ENCODE measurements at places on chromosomes 11 and 22. TPM values are rescaled to one million over a fixed set of nuclear protein-coding genes. Genes with fewer than 3 reads are reported as not detected.

GRCh38 chr22:45864959-45865476 lies 111.9 kb downstream of the WNT7B start:
- DNase-seq, result no peak

GRCh38 chr11:18705651-18706281 lies 7.2 kb downstream of the TMEM86A start:
- DNase-seq, result peak; percentile 74

DNA sequence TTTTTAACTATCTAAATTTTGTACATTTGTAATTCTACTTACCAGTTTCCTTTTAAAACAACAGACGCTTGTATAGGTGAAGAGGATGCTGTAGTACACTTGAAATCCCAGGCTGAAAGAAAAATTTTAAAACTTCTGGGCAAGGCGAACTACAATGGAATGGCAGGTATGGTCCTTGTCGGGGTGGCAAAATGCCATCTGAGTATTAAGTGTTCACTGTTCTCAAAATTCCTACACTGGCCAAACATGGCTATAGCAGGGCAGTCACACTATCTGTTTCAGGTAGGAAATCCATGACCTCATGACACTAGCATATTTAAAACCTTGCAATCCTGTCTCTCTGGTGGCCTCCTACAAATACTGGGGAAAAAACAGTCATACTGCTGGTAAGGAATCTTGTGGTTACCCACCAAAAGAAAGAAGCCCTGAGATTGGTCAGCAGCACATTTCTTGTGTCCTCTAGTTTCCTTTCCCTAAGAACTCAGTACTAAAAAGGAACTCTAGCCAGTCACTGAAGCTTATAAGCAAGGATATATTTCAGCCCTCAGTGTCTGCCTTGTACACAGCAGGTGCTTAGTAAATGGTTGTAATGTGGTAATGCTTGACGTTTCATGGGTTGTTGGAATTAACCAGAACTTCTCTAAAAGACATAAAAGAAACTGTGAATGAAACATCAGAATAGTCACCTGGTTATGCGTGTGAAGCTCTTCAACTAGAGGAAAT lies 5.2 kb upstream of the ZC3H12C start:
- no peak for DNase-seq

DNA sequence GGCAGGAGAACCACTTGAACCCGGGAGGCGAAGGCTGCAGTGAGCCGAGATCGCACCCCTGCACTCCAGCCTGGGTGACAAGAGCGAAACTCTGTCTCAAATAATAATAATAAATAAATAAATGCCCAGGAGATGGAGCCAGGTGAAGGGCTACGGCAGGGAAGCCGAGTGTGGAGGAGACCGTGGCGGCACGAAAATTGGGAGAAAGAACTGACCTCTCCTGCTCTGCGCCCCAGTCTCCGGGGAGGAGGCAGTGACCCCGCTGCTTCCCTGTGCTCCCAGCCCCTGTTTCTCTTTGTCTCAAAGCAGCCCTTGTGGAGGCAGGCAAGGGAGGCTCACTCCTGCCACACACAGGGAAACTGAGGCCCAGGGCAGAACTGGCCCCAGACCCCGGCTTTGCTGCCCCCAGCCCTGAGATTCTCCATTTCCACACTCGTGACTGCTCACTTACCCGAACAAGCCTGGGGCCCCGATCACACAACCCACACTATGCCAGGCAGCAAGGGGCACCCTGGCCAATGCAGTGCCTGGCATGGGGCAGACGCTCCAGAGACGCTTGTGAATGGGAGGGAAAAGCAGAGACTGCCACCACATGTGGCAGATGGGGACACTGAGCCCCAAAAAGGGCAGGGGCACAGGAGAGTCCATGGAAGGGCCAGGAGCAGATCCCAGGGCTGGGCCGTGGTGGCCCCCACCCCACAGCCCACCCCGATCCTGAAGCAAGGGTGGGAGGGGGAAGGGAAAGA lies 80.4 kb upstream of the PRR5 start:
- no peak for DNase-seq

DNA sequence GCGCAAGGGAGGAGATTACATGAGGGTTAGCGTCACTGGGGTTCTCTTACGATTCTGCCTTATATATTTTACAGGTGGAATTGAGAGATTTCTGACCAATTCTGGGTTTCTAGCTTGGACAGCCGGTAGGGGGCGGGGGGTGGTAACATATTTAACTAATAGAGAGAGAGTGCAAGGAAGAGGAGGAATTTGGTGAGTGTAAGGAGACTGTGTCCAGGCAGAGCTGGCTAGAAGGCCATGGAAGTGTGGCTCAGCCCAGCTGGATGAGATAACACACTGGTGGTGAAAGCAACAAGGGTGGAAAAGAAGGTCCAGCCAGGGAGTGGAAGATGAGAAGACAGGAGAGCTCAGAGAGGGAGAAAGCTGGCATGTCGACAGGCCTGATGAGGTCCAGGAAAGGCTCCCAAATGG lies 56.5 kb downstream of the ST3GAL4 start:
- DNase-seq, result no peak

DNA sequence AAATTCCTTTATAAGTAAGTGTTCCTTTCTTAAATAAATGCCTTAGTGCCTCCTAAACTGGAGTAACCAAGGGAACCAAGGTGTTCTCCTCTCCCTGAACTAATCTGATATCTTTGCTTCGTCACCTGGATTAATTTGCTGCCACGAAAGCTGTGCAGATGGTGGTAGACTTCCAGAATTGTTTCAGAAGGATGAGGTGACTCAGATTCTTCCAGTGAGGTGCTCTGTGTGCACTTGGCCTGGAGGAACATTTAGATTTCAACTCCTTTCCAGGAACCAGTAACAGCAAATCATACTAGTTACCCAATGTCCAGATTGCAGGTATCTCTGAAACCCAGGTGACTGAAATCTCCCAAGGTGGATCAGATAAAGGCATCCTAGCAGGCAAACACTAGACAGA lies 181.9 kb downstream of the FAT3 start:
- no peak for DNase-seq

GRCh38 chr22:17851759-17852158 lies 77.5 kb upstream of the BID start:
- DNase-seq, result peak; percentile 84

- no peak for DNase-seq
These were observed 725 bp downstream of the CASTOR1 start for GRCh38 chr22:30288419-30289140.

GRCh38 chr11:127059286-127059685 lies 58.7 kb upstream of the KIRREL3 start:
- DNase-seq, result no peak

Gene PTPRCAP
- 0.40 TPM for total RNA-seq

- no peak for DNase-seq
These were observed 26.1 kb downstream of the ABTB2 start for GRCh38 chr11:34331736-34332135.

- no peak for DNase-seq
These were observed 695.5 kb downstream of the FAM181B start for GRCh38 chr11:82038154-82038553.

Gene GDPD4
- total RNA-seq, result not detected

DNA sequence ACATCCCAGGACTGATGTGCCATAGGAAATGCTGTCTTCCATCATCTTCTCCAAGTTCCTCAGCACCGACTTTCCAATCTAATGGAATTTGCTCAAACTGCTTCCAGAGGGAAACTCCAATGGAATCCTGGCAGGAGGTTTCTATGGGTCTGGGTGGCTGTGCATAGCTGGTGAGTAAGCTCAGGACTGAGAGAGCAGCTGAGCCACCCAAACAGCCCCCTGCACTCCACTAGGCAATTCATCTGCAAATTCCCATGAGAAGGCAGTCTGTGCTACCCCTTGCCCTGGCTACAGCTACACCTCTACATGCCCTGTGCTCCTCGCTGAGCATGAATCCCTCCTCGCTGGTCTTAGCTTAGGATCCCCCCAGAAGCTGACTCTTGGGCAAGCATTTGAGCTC lies 127.9 kb upstream of the CSNK2A3 start:
- DNase-seq, result no peak

GRCh38 chr22:27152033-27152432 lies 494.6 kb downstream of the MIAT start:
- DNase-seq, result no peak

Gene LRRC32
- total RNA-seq, result 33.5 TPM

Gene IL10RA
- 3.0 TPM for total RNA-seq

DNA sequence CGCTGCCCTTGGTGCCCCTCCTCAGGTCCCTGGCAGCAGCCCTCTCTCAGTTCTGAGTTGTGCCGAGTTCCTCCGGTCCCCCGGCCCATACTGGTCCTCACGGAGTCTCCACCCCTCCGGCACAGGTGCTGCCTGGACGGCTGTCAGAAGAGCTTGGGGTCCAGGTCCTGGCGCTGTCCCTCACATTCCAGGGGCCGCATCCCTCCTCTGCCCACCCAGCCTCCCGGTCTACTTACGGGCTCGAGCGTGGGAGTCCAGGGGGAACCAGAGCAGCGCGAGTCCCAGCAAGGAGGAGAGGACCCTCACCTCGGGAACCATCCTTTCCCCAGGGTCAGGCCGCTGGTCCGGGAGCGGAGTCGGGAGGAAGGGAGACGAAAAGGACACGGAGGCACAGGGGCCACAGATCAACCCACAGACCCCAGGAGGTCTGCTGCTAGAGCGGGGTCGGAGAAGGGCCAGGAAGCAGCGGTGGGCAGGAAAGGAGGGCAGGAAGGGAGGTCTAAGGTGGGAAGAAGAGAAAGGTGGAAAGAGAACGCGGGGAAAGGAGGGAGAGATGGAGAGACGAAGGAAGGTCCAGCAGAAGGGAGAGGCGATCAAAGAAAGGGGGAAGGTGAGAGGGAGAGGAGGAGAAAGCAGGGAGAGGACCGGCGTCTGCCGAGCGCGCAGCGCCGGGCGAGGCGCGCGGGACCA lies 510 bp downstream of the CHRDL2 start:
- DNase-seq, result no peak

Gene RHOD
- total RNA-seq, result 25.8 TPM

Gene NOX4
- total RNA-seq, result 9.4 TPM

GRCh38 chr22:35597692-35598395 lies 19.3 kb downstream of the MB start:
- DNase-seq, result no peak

Gene GRK3
- 4.8 TPM for total RNA-seq

GRCh38 chr11:121801394-121801748 lies 314.6 kb downstream of the BLID start:
- DNase-seq, result no peak

DNA sequence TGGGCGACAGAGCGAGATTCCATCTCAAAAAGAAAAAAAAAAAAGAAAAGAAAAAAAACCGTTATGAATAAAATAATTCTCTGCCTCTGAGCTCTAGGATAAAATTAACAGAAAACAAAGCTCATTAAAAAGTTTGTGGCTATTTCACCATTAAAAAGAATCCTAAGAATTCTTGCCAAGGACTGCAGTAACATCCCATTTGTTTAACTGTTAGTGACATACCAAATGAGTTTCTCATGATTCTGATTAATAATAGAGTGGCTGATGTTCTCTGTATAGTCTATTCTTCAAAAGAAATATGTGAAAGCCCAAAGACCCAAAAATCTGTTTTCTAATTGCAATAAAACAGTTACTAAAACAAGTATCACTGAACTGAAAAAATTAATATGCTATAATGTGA lies 19.7 kb downstream of the CLNS1A start:
- no peak for DNase-seq

GRCh38 chr11:60781286-60781980 lies 3.7 kb upstream of the MS4A10 start:
- no peak for DNase-seq

Gene LRRC56
- total RNA-seq, result 0.38 TPM

- DNase-seq, result no peak
These were observed 37.6 kb downstream of the MAP6 start for GRCh38 chr11:75631086-75631730.

Gene AQP11
- total RNA-seq, result 0.54 TPM

DNA sequence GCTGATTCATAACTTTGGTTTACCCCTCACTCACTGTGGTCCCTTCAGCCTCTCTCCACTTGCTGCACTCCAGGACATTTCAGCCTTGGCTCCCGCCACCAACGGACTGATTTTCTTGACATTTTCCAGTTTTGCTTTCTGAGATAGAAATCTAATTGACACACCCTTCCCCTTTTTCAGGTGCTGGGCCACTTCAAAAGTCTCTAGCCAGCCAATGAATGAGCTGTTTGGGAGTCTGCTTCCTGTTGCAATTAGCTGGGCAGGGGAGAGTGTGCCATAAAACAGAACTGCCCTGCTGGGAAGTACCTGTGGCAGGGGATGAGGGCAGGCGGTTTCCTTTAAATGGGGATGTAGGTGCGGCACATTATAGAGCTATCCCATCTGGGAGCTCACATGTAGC lies 21.1 kb upstream of the PLET1 start:
- DNase-seq, result no peak

- DNase-seq, result no peak
These were observed 761.4 kb downstream of the KCNA4 start for GRCh38 chr11:29255401-29255800.

Data from cardiac septum (tissue), 1 donor.